ENCODE measurements at places on chromosomes 3 and 15.

GRCh38 chr3:196166741-196167140 lies 44.5 kb downstream of the ZDHHC19 start:
- no peak for ATAC-seq

DNA sequence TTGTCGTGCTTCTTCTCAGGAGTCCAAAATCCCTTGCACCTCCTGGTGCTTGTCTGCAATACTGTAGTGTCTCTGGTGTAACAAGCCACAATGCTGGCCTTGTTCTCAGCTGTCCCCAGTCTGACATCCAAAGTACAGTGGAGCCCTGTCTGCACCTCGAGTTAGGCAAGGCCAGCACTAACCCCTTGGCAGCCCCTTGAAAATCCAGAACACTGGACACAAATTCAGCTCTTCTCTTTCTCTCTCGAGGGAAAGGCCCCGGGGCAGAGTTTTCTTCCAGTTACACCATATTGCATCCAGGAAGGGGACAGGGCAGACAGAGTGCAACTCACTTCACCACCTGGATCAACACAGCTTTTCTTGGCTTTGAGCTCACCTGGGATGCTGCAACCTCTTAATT lies 91.3 kb upstream of the ATP10A start:
- ATAC-seq = no peak

DNA sequence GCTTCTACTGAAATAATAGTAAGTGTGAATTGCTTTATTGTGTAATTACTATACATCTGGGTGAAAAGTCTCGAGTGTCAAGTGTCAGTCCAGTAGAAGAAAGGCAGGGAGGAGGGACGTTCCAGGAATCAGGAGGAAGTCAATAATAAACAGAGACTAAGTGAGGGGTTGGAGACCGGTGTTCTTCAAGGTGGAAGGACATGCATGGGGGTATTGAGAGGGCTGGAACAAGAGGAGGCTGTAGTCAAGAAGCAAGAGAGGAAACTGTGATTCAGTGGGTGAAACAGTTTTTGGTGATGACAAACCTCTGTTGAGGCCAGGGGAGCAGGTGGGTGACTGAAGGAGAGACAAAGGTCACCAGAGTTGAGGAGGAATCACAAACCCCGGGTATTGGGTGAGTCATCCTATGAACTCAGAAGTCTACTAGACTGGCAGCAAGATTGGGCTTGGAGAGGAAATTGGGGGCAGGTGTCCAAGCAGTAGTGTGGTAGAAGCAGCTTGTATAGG lies 11.6 kb upstream of the SCAMP5 start:
- peak; percentile 85 for ATAC-seq

DNA sequence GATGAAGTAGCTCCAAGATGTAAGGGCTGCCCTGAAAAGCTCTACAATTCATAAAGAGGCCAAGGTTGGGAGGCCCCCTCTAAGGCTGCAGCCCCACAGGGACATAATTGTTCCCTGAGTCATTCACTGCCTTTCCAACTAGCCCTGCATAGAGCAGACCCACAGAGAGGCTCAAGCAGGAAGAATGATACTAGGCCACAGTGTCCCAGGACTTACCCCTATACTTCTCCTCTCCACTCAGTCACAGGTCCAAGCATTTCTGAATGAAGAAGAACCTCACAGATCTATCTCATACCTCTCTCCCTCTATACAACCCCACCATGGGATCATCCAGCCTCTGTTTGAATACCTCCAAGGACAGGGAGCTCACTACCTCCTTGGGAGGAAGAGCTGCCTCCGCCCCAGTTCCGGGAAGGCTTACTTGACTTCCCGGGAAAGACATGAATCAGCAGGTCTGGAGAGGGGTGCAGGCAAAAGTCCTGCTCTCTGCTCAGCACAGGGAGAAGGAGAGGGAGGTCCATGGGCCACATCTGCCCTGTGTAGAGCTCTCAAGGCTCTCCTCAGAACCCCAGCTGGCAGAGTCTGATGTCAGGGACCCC lies 6.9 kb upstream of the SKIC8 start:
- no peak for ATAC-seq

GRCh38 chr3:143237077-143237627 lies 117.6 kb downstream of the CHST2 start:
- ATAC-seq = no peak

GRCh38 chr3:142958707-142959106 lies 4.8 kb downstream of the PAQR9 start:
- ATAC-seq = no peak

GRCh38 chr3:172321035-172321434 lies 127.2 kb downstream of the GHSR start:
- ATAC-seq = no peak

DNA sequence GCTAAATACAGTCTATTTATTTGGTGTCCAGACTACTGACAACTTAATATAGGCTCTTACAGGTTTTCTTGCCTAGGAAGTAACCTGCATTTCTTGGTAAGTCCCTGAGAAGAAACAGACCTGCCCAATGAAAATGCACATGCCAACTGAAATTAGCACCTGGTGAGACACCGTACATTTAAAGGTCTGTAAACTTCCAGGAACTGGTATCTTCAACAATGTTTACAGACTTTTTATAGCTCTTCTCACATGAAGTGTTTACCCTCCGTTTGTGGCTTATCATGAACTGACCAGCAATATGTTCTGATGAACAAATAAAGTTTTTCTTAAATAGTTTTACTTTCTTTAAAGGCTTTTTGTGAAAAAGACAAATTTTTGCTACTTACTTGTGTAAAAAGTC lies 93.3 kb downstream of the PCCB start:
- ATAC-seq = no peak

DNA sequence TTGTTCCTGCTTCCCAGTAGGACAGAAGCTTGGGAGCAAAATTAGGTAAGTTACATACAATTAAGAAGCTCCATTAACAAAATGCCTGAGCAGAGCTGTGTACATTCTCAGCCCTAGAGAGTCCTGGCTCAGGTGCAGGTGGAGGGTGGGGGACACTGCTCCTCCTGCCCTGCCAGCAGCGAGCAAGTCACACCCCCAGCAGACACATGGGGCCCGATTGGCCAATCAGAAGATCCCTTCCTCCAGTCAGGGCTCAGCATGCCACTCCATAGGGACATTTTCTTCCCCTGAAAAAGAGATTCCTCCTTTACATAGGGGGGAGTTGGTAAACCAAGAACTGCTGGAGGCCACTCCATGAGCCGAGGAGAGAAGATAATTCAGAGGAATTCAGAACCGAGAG lies 62.1 kb downstream of the PLXNA1 start:
- no peak for ATAC-seq

GRCh38 chr3:69651765-69652164 lies 87.5 kb upstream of the MITF start:
- ATAC-seq = no peak

DNA sequence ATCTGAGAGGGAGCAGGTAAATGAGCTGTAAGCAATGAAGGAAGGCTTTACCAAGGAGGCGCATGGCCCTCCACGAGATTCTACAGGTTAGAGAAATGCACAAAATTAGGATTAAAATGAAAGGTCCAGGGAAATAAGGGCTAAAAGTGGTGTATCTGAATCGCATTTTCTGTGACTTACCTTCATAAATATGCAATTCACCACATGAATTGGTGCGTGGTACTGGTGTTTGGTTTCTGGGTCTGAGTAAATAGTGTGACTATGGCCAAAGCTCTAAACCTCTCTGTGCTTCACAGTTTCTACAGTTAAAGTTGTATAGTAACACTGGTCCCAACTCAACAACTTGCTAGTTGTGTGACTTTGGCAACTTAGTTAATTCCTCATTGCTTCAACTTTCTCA lies 8.1 kb downstream of the ARPP21 start:
- no peak for ATAC-seq

DNA sequence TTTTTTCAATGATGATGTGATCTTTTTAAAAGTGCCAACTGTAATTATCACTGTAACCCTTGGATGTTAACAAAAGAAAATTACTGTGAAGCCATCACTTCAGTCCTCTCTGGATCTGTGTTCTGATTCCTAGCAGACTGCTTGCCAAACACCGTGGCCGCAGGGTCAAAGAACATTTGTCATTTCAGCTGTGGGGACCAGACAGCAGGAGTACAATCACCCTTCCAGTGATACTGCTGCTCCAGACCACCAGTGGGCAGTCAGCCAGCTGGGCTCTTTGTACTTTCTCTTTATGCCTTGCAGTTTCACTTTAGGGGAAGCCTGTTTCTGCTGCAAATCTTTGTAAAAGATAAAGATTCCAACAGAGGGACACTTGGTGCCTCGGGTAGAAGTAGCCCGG lies 770.0 kb downstream of the GRM7 start:
- no peak for ATAC-seq

DNA sequence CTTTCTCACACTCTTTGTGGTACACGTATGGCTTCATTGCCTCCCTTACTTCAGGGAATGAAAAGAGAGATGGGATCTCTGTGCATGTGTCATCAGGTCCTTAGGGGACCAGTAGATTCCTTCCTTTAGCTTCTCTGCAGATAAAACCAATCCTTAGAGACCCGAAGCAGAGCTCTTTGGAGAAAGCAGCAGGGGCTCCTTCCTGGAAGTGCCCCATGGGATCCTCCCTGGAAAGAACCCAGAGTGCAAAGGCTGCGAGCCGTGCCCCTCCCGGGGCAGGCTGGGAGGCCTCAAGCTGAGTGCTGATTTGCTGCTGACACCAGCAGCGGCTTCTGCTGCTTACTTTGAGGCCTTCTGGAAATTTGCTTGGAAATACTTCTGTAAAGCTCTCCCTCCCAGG lies 328.6 kb upstream of the RGMA start:
- no peak for ATAC-seq

DNA sequence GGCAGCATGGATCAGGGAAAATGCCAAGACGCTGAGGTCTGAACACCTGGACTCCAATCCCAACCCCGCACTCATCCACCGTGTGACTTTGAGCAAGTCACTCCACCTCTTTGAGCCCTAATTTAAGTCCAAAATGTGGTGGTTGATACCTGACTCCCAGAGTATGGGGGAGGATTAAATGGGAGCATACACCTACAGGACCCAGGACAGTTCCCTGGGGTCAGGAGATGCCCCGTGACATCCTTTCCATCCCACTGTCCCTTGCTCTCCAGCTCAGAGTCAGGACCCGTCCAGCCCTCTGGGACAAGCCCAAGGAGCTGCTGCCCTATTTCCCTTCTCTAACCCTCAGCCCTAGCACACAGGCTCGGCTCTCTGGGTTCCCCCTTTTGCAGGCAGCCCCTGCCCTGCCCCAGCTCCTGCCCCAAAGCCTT lies 276.4 kb downstream of the XXYLT1 start:
- ATAC-seq = no peak

DNA sequence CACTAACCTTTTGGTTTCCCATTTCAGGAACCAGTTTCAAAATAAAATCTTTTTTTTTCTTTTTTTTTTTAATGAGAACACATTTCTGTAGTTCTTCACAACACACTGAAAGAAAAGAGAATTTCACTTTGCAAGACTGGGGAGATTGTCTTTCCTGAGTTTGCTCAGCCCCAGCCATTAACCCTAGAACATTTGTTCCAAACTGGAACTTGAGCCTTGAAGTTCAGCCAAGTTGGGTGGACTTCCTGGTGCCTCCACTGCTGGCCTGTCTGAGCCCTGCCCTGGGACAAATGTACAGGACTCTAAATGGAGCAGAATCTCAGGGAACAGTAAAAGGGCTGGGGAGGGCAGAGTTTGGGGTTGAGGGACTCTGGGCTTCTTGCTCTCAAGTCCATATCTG lies 196.4 kb upstream of the LPP start:
- ATAC-seq = no peak

GRCh38 chr15:66749841-66750575 lies 48.0 kb downstream of the SMAD6 start:
- ATAC-seq = no peak

GRCh38 chr3:37861620-37862041 lies at the start of gene CTDSPL:
CTDSPL (plus strand) TSS chr3:37861880; CDS start chr3:37862200, 320 bp downstream.
- no peak for ATAC-seq

DNA sequence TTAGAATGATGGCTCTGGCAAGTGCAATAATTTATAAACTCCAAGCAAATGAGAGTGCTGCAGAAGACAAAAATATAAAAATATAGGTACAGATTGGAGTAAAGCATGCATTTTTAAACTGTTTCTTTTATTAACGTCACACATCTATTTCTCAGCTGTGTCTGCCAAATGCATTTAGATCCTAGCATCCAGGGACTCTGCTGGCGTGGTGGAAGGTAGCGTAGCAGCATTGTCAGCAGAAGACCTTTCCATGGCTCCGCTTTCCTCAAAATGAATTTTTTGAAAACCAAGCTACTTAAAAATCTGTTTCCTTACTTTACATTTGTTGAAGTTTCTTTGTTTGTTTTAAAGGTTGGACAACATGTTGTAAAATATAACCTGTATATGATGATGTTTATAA lies 16.3 kb upstream of the ATP10A start:
- no peak for ATAC-seq

- ATAC-seq = peak; percentile 65
Observed at GRCh38 chr3:3110299-3110630, at the start of gene IL5RA. IL5RA (minus strand) TSS chr3:3110374; CDS start chr3:3104984, 5,390 bp downstream.

DNA sequence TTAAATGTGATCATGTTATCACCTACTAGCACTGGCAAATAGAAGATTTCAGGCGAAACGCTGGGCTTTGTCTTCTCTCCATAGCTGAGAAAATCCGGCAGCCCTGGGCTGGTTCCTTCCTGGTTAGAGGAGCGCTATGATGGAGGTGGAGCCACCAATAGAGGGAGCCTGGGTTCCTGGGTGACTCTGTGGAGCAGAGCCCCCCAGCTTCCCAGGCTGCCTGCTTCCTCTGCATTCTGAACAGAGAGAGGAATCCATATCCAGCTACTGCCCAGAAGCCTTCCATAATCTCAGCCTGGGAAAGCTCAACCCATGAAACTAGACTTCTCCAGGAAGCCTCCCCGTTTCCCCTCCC lies 32.6 kb upstream of the IQSEC1 start:
- ATAC-seq = no peak

DNA sequence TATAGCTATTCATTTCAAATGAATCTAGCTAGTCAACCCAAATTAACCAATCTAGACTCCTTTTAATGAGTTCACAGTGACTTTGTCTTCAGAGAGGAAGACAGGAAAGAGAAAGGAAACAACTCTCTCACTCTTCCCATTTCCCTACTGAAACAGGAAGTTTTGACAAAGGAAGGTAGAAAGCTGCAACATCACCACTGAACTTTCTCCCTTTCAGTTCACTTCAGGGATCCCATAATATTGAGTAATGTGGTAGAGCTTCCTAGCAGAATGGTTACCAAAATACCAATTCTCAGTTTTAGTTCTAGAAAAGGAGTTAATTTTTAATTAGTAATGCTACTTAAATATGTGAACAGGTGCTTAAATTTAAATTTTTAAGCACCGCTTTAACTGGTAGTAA lies 7.5 kb downstream of the VPS13C start:
- ATAC-seq = no peak

GRCh38 chr3:56789076-56789475 lies 12.7 kb downstream of the ARHGEF3 start:
- no peak for ATAC-seq

GRCh38 chr3:179955809-179956208 lies 80.9 kb downstream of the PEX5L start:
- no peak for ATAC-seq

GRCh38 chr15:67149068-67149772 lies 83.8 kb downstream of the SMAD3 start:
- no peak for ATAC-seq

DNA sequence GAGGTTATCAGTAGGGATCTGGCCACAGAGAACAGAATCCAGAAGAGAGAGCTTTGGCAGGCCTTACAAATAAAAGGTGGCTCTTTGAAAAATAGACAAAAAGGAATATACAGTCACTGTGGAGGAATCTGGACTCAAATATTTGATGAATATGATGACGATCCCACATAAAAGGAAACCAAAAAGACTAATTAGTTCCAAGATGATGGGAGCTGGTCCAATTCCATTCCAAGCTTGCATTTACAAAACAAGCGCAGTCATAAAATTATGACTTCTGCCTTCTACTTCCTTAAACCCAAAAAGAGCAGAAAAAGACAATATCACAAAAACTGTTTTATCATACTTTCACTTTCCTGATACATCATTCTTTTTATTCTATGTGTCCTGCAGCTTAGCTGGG lies 285.8 kb downstream of the DIPK2A start:
- no peak for ATAC-seq

Measured in stimulated activated memory B cell treated with anti-CD40 and anti-IgM and Interleukin-4, amounts not matched to agents 10 μg/mL and 1 μg/mL and 100 μg/mL, for 72 hours (primary cell).